Large intestine (tissue), 12 donors: ENCODE measurements at places on chromosomes 4 and X. TPM values are rescaled to one million over a fixed set of nuclear protein-coding genes. Genes with fewer than 3 reads are reported as not detected.
A peak's percentile ranks its signal among the peaks of the same experiment; 100 is the strongest.

L1CAM gene
- polyA plus RNA-seq, result 22.5 TPM

SLC39A8 gene
- polyA plus RNA-seq, result 8.0 TPM

DNA sequence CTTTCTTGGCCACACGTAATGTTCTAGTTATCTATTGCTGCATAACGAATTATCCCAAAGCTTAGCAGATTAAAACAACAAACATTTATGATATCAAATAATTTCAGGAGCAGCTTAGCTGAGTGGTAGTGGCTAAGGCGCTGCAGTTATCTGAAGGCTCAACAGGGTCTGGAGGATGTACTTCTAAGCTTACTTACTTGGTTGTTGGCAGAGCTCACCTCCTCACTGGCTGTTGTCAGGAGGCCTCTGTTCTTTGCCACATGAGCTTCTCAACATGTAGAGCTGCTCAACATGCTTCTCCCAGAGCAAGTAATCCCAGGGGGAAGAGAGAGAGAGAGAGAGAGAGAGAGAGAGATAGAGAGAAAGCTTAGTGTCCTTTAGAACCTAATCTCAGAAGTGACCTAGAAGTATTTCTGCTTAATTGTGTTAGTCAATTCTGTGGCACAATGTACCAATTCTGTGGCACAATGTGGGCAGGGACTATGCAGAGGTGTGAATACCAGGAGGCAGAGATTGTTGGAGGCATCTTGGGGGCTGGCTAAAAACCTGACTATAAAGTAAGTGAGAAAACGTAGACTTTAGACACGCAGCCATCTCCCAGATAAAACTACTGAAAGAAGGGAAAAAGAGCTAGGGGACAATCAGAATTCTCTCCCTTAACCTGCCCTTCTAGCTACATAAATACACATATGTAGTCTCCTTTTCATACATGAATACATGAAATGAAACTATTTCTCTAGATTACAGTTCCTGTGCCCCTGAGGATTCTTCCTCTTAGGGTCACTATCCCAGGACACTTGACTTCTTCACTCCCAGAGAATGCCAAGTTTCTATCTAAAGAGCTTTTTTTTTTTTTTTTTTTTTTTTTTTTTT, 40.2 kb downstream of the HOPX start:
- DNase-seq, result no peak

DNA sequence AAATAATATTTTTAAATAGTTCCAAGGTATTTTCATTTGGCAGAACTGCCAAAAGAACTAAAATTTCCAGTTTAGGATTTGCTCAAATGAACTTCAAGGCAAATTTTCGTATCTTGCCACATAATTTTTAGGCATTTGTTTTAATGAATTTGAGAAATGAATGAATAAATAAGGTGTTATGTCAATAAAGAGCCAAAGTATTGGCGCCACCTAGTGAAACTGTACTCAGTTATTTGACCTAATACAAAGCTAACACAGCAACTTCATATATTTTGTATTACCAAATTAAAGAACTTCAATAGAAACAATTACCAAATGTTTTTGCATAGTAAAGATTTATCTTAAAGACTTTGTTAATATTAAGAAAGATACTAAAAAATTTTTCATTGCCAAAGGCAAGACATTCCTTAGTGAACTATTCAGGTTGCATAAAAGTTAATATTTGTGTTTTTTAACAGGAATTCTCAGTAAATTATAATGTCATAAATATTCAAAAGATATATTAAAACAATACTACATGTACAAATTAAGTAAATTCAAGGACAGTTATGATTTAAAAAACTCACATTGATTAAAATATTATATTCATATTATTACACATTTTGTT, 50.3 kb downstream of the STPG2 start:
- peak; percentile 12 for DNase-seq

- DNase-seq, result no peak
Measured at GRCh38 chr4:114034189-114034588, 54.7 kb upstream of the ARSJ start.

DNA sequence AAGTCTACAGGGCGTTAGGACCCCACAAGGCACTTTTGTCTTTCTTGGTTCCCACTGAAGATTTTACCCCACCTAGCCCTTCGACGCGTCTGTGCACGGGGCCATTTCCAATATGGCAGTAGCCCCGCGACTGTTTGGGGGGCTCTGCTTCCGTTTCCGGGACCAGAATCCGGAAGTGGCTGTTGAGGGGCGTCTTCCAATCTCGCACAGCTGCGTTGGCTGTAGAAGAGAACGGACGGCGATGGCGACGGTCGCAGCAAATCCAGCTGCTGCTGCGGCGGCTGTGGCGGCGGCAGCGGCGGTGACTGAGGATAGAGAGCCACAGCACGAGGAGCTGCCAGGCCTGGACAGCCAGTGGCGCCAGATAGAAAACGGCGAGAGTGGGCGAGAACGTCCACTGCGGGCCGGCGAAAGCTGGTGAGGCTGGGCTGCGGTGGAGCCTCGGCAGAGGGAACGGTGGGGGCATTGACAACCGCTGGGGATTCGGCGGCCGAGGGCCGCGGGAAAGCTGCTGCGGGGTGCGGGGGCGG, at the start of gene USP11:
Gene USP11 (plus strand): TSS at position 207 of the 530 bp plus-strand sequence. CDS start 35 bp downstream, at position 242.
- DNase-seq, result peak; percentile 57

DNA sequence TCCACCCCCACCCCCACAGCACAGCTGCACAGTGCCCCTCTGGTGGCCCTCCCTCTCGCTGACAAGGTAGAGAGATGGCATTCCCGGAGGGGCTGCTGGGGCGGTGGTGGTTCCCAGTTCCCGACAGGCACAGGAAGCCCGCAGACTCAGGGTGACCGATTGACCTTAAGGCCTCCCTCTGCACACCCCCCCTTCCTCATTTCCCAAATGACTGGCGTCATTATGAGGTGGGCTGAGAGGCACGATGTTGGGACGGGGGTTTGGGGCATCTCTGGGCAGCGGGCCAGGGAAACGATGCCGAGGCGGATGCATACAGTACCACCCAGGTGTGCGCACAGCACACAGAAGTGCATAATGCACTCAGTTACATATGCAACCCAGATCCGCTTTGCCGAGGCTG, 3.5 kb upstream of the TIMP1 start:
- no peak for DNase-seq

DNA sequence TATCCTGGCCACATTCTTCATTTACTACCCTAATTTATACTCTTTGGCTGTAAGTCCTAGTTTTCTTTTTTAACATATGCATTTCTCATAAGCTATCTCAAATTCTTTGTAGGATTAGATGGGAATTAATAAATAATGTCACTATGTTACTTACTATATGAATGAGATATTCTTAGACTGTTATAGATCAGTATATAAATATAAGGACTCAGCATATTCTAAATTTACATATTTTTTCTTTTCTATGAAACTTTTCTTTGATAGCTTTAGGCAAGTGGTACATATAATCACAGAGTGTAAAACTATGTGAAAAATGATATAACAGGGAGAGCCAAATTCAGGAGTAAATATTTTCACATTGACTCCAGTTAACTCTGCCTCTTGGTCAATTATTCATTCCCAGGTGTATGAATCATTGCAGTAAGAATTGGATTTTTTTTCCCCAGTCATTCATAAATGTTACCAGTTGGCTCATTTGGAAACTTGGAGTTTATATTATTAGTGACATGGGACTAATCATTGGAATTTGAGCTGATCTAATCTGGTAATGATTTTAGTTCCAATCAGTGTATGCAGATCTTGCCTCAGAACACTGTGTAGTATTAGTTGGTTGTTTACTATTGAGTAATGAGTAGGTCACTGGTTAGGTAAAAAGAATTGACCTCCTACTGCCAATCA, 25.3 kb downstream of the FHIP1A start:
- no peak for DNase-seq
